ENCODE measurements at places on chromosomes 1 and 21.

DNA sequence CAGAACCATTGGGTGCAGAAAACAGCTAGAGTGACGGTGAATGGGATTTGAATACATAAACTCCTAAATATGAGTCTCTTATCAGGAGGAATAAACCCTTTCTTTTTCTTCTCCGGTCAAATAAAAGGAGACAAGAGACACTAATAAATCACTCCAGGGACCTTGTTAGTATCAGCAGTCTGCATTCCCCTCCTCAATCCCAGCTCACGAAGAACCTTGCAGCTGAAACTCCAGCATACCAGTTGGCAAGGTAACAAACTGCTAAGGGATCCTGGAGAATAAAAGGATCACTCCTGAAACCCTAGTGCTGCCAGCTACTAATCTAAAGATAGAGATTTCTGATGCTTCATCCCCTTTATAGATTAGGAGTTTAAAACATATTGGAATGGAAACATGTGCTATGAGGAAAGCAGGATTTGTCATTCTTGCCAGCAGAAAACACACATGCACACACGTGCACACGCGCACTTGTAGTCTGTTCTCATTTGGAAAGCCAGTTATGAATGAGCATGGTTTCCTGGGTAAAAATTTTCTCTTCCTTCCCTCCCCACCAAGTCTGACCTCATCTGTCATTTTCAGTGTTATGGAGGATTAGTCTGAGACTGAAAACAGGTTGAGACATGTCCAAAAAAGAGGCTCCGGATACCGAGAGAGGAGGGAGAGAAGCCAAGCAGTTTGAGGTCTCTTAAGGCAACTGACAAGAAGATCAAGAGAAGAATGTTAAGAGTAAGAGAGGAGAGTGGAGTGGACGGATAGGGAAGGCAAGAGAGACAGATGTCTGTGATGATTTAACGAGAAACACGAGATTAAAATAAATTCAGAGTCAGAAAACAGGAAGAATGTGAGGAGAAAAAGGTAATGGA, 10.9 kb downstream of the IER5 start:
- no peak for DNase-seq

GRCh38 chr1:42962641-42963377, 4.1 kb upstream of the SLC2A1 start:
- no peak for DNase-seq

DNA sequence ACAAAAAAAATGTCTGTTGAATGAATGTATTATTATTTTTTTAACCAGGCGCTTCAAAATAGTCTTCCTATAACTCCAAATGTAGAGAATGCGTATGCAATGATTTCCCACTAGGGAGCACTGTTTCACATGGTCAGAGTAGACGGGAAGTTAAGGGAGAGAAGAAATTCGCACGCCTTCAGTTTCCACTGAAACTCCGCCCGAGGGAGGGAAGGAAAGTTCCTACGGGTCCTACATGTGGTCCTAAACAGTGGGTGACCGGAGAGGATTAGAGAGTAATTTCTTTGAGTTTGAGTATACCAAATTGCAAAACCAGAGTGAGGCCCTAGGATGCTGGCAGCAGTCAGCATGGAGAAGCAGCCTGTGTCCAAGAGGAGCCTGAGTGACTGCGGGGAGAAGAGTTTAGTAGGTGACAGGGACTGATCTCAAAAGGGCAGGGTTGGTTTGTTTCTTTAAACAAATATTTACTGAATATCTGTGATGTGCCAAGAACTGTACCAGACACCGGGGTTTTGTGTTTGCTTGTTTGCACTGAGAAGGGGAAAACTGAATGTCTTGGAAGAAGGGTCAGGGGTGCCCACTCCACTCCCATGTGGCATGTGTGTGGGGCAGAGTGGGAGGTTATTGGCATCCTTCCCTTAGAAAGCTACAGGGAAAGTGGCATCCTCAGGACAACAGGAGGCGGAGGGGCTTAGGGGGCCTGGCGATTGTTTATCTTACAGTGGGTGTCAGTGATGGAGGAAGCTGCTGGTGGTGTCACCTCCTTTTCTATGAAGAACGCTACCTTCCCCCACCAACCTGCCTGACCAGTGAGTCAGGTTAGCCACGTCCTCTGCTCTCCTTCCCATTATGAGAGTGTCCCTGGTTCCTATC, 22.8 kb downstream of the RNU5D-1 start:
- DNase-seq = peak; percentile 42

- no peak for DNase-seq
These were observed 181.0 kb downstream of the FOXD2 start for GRCh38 chr1:47618830-47619229.

- no peak for DNase-seq
These were observed 37.1 kb downstream of the PIGK start for GRCh38 chr1:77182083-77182482.

DNA sequence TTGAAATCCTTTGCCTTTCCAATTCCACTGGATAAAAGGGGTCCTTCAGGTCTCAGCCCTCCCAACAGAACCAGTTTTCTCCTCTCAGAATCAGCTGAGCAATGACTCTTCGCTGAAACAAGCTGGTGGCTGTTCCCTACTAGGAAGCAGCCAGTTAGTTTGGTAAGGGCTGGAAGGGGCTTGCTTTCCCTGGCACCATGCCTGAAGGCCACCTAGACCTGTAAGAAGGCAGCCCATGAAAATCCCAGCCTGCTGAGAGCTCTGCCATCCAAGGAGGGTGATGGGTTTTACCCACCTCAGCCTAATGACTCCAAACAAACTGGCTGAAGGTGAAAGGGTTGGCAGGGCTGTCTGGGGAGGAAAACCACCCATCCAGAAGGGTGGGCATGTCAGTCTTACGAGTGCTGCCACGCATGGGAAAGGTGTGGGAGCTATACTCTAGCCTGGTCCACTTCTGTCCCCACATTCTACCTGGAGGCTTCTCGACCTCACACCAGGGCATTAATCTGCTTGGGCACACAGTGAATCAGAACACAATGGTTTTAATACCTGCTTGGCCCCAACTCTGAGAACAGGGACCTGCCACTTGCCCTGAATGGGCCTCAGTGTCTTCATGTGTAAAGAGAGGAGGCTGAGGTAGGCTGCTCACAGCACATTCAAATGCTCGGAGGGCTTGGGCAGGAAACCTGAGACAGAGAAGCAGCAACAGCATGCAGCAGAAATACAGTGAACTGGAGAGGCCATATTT, 53.0 kb downstream of the CD46 start:
- no peak for DNase-seq

DNA sequence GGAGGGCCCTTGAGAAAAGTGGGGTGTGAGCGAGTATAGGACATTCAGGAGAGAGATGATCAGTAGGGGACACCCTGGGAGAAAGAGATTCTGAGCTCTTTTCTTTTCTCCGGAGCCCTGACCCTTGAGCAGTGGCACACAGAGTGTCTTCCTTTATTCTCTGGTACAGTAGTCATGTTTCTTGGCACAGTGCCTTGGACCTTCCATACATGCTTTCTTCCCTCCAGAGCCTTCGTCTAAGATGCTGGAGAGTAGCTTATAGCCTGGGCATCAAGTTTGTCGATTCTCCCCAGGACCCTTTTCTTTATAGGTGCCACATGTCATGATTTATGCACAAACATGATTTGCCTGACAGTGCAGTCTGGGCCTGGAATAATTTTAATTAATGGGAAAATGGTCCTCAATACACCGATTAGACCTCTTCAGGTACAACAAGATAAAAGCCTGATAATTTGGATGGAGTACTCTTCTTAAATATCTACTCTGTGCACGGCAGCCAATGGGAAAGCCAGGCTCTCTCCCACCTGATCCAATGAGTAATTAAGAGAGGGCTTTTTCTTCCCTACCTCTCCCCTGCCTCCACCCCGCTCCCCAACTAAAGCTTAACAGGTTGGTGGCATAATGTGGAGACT, at the start of gene TBX19:
TSS of gene TBX19 (plus strand) at position 582 of the 632 bp plus-strand sequence. CDS start 214 bp downstream, outside the sequence.
- DNase-seq = no peak

DNA sequence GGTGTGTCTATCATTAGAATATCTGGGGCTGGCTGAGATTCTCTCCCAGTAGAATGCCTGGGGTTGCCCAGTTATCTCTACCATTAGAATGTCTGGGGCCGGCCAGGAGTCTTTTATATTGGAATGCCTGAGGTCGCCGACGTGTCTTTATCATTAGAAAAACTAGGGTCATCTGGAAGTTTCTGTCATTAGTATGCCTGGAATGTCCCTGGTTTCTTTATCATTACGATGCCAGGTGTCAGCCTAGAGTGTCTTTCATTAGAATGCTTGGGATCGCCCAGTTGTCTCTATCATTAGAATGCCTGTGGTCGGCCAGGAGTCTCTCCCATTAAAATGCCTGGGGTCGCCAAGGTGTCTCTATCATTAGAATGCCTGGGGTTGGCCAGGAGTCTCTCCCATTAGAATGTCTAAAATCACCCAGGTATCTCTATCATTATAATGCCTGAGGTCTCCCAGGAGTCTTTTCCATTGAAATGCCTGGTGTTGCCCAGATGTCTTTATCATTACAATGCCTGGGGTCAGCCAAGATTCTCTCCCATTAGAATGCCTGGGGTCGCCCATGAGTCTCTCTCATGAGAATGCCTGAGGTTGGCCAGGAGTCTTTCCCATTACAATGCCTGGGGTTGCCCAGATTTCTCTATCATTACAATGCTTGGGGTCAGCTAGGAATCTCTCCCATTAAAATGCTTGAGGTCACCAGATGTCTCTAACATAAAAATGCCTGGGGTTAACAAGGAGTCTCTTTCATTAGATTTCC, 53.2 kb downstream of the RNF187 start:
- no peak for DNase-seq

GRCh38 chr1:239247285-239247684, 139.1 kb upstream of the CHRM3 start:
- no peak for DNase-seq

DNA sequence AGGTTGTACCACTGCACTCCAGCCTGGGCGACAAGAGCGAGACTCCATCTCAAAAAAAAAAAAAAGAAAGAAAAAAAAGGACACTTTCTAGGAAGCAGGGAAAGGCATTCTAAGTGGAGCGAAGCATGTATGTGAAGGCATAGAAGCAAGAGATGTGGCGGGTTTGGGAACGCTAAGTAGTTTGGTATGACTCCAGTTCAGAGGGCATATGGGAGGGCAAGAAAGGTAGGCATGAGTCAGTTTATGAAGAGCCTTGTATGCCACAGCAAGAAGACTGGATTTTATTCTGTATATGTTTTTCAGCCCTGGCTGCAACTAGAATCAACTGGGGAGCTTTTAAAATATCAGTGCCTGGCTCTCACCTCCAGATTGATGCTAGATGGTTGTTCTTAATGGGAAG, 4.4 kb upstream of the ELOVL1 start:
- no peak for DNase-seq

DNA sequence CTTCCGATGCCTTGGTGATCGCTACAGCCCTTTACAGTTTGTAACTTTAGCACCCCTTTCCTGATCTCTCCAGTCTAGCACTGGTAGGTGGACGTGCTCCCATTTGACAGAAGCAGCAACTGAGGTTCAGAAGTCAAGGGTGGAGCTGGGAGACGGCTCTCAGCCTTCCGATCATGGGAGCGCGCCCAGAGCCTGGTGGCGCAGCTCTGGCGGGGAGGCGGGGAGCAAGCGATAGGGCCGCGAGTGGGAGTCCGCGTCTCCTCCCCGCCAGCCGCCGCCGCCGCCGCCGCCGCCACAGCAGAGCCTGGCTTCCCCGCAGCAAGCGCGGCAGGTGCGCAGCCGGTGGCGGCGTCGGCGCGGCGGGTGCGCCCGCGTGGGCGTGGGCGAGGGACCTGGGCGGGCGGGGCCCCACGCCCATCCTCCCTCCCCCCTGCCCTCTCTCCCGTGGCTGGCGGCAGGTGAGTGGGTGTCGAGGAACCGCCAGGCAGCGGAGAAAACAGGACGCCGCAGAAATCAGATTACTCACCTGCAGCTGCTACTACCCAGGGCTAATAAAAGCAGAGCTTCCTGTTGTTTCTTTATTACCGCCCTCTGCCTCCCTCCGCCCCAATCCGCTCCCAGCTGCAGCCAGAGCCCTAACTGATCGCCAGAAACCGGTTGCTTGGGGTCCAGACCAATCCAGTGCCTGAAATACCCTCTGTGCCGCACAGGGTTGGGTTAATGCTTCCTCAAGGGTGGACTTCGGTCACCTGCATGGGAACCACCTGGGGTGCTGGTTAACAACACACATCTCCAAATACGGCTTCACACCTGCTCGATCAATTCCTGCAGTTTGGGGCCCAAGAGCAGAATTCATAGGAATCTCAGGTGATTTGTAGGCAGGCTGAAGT, 60.2 kb upstream of the ID3 start:
- no peak for DNase-seq

DNA sequence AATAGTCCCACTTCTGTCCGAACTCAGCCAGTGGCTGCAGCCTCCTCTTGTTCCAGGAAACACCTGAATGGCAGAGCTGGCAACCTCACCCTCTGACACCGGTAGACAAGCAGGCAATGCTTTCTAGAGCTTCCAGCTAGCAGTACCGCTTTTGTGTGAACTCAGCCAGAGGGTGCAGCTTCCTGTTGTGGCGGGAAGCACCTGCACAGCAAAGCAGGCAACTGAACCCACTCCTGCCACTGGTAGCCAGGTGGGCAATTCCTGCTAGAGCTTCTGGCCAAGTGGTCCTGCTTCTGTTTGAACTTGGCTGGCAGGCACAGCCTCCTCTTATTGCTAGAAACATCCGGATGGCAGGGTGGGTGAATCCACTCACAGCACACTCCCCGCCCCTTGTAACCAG, 40.1 kb upstream of the TMPRSS15 start:
- no peak for DNase-seq

- DNase-seq = no peak
These were observed 223.5 kb downstream of the HMCN1 start for GRCh38 chr1:185957441-185958363.

DNA sequence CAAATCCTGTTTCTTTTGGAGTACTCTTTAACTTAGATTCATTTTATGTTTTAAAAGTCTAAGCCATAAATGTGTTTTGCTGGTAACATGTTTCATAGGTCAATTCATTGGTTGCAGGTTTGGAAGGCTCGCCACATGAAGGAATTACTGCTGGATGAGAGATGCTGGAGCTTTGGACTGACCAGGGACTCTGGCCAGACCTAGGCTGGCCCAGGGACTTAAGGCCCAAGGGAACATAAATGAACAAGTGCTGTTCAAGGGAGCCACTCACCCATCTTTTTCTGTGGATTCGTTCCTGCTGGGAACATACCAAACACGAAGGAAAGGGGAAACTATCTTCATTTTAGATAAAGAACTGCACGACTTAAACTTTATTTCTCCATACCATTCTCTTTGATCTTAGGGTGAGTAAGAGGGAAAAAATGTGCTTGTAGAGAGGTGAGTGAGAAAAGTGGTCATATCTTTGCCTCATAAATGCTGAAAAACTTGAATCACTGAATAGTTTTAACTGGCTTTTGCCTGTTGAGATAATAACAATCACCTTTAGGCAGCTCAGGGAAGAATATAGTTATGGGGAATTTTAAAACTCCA, 15.3 kb upstream of the SHCBP1L start:
- no peak for DNase-seq

- no peak for DNase-seq
These were observed 35.7 kb downstream of the RGS5 start for GRCh38 chr1:163166886-163167555.

- no peak for DNase-seq
These were observed 5.8 kb upstream of the MPZL1 start for GRCh38 chr1:167716000-167716271.

DNA sequence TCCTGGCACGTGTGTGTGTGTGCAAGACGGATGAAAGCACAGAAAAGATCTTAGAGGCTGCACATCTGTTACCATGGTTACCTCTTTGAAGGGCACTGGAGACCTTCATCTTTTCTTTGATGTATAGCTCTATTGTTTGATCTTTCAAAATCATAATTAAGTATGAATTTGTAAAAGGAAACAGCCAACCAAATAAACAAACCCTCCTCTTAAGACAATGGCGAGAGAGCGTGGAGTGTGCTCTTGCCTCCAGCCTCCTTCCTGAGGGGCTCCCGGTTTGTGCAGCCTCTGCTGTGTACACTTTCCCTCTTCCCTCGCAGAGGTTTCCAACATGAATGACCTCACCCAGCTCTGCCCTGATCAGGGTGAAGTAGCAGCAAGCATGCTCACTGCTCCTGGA, 27.9 kb downstream of the CACNA1S start:
- DNase-seq = no peak
